ENCODE measurements at places on chromosomes 2 and 18. TPM values are rescaled to one million over a fixed set of nuclear protein-coding genes. Genes with fewer than 3 reads are reported as not detected.

RBMS1 gene
- total RNA-seq = 116 TPM

MSTN gene
- not detected for total RNA-seq

DES gene
- total RNA-seq = 0.30 TPM

MBOAT2 gene
- total RNA-seq = 29.0 TPM

COLEC11 gene
- not detected for total RNA-seq

C1QL2 gene
- total RNA-seq = not detected

C2orf92 gene
- 3.9 TPM for total RNA-seq

SPTBN1 gene
- 447 TPM for total RNA-seq

FBXO48 gene
- 0.17 TPM for total RNA-seq

SPDYA gene
- 0.69 TPM for total RNA-seq

TTN gene
- total RNA-seq = 0.05 TPM

EPB41L3 gene
- 40.8 TPM for total RNA-seq

IL37 gene
- not detected for total RNA-seq

WNT6 gene
- 3.5 TPM for total RNA-seq

SPATA3 gene
- not detected for total RNA-seq

DNAJC5G gene
- total RNA-seq = not detected

BBS5 gene
- total RNA-seq = 2.3 TPM

CDK15 gene
- 0.55 TPM for total RNA-seq

EN1 gene
- total RNA-seq = not detected

BUB1 gene
- total RNA-seq = 2.2 TPM

CNDP1 gene
- 0.05 TPM for total RNA-seq

KCNE4 gene
- 0.05 TPM for total RNA-seq

ABCB11 gene
- total RNA-seq = not detected

EPAS1 gene
- 63.7 TPM for total RNA-seq

TFCP2L1 gene
- 16.1 TPM for total RNA-seq

CMPK2 gene
- total RNA-seq = 9.0 TPM

GPR39 gene
- total RNA-seq = 9.2 TPM

CCDC148 gene
- total RNA-seq = 16.0 TPM

AGBL5 gene
- total RNA-seq = 23.6 TPM

EGR4 gene
- total RNA-seq = not detected

GNLY gene
- not detected for total RNA-seq

YIPF4 gene
- total RNA-seq = 46.0 TPM

B3GNT7 gene
- 4.0 TPM for total RNA-seq

LONRF2 gene
- total RNA-seq = 0.17 TPM

CCDC85A gene
- total RNA-seq = 0.15 TPM

LRRC30 gene
- not detected for total RNA-seq

B4GALT6 gene
- total RNA-seq = 6.9 TPM

M1AP gene
- total RNA-seq = 0.17 TPM

RIT2 gene
- total RNA-seq = not detected

CCDC121 gene
- 0.69 TPM for total RNA-seq

LHCGR gene
- total RNA-seq = not detected

FTCDNL1 gene
- total RNA-seq = 3.5 TPM

DSC3 gene
- 0.69 TPM for total RNA-seq

VAMP8 gene
- total RNA-seq = 47.0 TPM

All from renal cortical epithelial cell (primary cell).